ENCODE measurements at places on chromosomes 3 and 15.

DNA sequence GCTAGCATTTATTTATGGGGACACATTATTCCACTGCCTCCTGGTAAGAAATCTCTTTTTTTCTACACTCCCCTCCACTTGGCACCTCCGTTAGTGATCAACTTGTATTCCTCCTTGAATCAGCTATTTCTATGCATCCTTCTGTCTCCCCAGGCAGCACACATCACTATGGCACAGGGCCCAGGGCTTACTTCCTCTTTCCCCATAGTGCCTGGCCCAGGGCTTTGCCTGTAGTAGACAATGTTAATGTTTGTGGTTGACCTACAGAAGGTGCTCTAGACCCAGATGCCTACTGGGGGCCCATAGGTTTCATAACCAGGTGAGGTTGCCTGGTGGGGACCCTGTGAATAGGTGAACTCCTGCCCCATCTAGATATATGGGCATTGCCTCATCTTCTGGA, 44.9 kb downstream of the EPHB1 start:
- no peak for DNase-seq

DNA sequence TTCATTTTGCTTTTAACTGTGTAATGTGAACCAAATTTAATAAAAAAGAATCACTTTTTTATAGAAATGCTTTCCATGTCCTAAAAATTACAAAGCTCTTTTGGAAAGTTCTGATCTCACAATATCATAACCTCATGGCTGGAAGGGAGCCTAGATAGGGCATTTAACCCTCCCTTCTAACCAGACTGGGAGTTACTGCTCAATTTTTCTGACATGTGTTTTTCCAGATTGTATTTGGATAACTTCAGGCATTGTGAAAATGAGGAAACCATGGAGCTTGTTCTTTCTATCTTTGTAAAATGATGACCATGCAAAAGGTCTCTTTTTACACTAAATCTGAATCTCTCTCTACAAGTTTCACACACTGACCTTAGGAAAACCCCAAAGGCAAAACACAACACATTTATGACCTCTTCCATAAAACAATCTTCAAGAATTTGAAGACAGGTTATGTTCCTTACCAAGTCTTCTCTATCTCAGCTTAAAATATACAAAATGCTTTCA, 508.8 kb downstream of the DIPK2A start:
- no peak for DNase-seq

DNA sequence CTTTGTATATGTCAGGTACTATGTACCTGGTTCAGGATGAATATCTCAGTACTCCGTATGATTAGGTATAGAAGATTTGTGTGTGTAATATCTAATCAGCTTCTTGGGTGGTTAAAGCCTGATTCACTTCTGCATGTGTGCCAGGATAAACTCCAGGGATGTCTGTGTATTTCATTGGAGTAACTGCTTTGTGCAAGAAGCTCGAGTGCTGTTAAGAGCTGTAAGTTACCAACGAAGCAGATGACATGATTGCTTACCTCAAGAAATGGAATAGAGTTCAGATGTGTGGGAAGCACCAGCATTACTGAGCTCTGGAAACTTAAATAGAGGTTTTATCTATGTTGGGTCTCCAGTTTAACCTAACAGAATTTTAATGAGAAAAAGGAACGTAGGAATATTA, 23.7 kb downstream of the FAM98B start:
- DNase-seq, result no peak

DNA sequence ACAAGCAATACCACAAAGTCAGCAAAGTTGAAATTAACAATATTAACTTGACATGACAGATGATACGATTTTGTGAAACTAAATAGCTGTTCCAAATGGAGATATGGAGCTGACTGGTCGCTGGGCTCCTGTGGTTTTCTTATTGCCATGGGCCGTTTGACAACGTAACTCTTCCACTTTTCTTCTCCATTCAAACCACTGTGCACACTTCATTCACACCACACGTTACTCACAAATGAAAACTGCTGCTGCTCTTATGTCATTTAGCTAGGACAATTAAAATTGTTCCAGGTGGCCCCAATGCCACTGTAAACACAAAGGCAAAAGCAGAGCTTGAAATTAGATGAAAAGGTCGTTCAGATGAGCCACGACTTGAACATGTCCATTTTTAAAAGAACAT, 94.0 kb upstream of the VGLL4 start:
- no peak for DNase-seq

DNA sequence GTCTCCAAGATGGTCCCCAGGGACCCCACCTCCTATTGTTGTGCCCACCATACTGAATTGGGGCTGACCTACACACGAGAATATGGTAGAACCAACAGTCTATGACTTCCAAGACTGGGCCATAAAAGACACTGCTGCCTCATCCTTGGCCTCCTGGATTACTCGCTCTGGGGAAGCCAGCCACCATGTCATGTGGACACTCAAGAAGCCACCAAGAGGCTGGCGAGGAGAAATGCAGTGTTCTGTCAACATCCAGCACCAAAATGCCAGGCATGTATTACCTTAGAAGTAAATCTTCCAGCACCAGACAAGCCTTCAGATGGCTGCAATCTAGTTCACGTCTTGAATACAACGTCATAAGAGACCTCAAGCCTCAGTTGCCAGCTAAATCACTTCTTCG, 17.1 kb upstream of the TPM1 start:
- no peak for DNase-seq

DNA sequence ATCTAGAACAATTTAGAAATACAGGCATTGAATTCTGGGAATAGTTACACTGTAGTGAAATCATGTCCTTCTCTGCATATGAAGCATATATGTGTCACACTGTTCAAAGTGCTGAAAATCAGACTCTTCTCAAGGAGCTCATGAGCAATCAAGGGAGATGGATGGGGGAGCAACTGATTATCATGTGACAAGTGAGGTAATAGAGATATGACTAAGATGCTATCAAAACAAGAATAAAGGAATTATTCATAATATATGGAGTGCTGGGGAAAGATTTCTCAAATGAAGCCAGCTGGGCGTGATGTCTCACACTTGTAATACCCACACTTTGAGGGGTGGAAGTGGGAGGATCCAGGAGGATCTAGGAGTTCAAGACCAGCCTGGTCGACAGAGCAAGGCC, 74.9 kb upstream of the CHRNB4 start:
- no peak for DNase-seq

DNA sequence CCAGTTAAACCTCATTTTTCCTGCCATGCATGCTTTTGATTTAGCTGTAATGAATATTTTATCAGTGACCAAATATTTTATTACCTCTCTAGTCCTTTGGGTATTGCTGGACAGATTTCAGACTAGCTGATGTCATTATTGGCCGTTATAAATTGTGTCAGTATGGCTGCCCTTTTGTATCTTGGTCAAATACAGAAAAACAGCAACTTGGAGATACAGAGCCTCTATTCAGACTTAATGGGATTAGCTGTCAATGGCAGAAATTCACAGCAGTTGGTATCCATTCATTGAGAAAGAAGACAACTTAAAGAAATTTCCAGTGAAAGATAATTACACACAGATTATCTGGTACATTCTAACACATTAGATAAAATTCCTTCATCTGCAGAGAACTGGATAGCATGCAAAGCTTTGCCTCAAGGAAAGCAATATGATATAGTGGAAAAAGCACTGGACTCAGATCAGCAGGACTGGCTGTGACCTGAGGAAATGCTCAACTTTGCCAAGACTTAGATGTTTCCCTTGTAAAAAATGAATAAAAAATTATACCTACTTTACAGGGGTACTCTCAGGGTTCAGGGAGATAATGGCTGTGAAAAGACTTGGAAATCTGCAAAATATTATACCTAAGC, 20.8 kb downstream of the COL6A6 start:
- no peak for DNase-seq

- no peak for DNase-seq
Measured at GRCh38 chr3:120858521-120858920, 49.5 kb upstream of the STXBP5L start.

DNA sequence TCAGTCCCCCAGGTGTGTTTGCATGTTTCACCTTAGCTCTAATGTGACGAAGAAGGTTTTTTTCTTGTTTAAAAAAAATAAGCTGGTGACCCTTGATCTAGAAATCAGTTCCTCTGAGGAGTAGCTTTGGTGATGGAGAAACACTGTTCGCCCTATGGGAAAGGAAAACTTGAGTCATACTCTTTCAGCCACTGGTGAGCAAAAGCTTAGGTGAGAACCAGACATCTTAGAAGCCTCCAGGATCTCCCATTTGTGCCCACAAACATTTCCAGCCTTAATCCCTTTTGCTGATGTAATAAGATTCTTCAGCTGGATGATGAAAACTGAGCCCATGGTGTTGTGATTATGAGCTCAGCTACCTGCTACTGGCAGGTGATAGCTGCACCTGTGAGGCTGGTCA, 37.8 kb downstream of the SLC27A2 start:
- no peak for DNase-seq

GRCh38 chr15:82952158-82953081, at the start of gene HOMER2:
Gene HOMER2 (minus strand): TSS chr15:82952720. CDS start chr15:82952535, 185 bp downstream.
- DNase-seq, result no peak

DNA sequence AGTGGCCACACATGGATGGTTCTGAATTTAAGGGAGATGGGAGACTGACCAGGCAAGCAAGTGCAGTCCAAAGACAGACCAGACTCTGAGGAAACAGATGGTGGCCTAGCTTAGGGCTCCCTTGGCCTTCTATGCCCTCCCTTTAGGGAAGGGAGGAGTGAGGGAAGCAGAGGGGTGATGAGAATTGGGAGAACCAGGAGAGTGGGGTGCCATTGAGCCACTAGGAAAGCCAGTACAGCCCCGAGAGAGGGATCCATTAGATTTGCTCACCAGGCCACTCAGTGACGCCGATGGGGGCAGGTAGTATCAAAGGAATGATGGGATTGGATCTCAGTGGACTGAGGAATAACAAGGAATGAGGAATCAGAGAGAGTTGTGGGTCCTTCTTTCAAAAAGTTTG, 30.4 kb upstream of the HERC1 start:
- DNase-seq, result no peak

- no peak for DNase-seq
Measured at GRCh38 chr15:70154718-70155347, 57.1 kb upstream of the TLE3 start.

DNA sequence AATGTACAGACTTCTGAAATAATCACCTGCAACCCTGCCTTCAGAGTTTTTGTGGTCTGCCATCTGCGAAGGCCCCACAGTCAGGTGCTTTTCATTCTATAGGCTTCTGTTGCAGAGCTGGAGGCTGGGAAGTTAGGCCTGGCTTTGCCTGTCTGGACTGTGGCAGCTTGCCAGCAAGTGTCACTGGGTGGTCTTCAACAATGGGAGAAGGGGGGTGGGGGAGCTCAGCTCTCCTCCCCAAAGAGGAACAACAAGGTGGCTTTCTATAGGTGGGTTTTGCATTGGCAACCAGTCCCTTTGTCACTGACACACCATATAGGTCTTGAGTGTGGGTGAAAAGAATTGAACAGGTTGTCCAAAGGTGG, 7.3 kb downstream of the BOC start:
- no peak for DNase-seq

- no peak for DNase-seq
Measured at GRCh38 chr3:38829404-38829803, 13.4 kb upstream of the SCN10A start.

Measured in stimulated activated CD8-positive, alpha-beta memory T cell treated with anti-CD3 and anti-CD28 coated beads, Interleukin-4, amount 100 ng/mL, for 4 hours (primary cell).